NCI-H1436 treated with DMSO at 0.1 percent for 48 hours (cell line): ENCODE measurements at places on chromosomes 7 and 10.

DNA sequence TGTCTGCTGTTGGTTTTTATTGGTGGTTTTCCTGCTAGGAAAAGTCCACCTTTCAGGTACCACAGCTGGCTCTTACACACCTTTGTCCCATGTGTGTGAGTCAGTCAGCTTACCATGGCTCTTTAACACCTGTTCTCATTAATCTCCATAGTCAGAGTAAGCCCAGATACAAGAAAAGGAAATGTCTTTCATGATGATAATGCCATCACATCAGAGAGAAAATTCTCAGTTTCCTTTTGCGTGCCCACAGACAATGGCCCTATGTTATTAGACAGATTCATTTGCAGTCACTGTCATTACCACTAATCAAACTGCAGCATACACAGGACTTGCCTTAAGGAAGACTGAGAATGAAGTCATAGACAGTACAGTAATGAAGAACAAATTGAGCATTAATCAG lies 1583.6 kb upstream of the LRRTM3 start:
- DNase-seq, result no peak

DNA sequence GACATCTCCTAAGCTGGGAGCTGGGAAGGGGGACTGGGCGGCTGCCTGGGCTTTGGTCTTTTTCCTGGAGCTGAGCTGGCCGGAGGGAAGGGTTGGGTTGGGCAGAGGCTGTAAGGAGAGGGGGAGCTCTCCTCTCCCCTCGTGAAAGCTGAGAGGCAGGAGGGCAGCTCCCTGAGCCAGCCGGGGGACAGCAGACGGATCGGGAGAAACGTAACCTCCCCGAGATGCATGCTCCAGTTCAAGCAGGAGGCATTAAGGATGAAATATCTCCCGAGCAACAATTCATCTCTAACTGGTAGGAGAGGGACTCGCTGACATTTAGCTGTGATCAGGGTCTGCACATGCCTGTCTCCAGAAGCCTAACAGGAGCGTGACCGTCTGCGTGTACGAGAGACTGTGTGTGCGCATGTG lies 19.9 kb upstream of the LBX1 start:
- DNase-seq, result no peak

- no peak for DNase-seq
These were observed 183.5 kb upstream of the INHBA start for GRCh38 chr7:41886262-41886900.

GRCh38 chr7:2824026-2824677 lies 20.0 kb downstream of the GNA12 start:
- DNase-seq, result no peak

- no peak for DNase-seq
These were observed 91.6 kb upstream of the ODAD2 start for GRCh38 chr10:28090506-28090905.

GRCh38 chr10:31171402-31172083 lies 139.9 kb upstream of the ZNF438 start:
- no peak for DNase-seq

DNA sequence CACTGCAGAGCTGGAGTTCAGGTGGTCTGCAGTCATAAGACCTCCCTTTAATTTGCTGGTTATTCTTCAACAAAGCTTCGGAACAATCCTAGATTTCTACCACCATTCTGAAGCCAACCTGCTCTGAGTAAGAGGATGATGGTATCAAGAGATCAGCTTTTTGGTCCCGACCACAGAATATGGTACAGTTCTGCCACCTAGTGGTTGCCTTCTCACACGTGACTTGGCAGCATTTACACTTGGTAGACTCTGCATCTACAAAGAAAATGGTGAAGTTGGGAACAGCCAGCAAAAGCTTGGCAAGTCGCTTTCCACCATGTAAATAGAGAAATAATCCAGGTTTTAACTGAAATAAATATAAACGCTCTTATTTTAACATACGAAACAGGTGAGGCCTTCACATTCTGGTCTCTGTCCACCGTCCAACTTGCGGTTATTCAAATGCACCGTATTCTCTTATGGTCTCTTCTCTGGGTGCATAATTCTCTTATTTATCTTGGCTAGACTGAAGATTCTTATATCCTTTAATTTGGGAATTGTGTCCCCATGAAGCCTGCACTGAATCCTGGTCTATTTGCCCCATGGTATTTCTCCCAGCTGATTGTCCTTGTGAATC lies 173.9 kb upstream of the GRM3 start:
- DNase-seq, result peak; percentile 5

GRCh38 chr7:2554661-2555111 lies 638 bp downstream of the BRAT1 start:
- no peak for DNase-seq

DNA sequence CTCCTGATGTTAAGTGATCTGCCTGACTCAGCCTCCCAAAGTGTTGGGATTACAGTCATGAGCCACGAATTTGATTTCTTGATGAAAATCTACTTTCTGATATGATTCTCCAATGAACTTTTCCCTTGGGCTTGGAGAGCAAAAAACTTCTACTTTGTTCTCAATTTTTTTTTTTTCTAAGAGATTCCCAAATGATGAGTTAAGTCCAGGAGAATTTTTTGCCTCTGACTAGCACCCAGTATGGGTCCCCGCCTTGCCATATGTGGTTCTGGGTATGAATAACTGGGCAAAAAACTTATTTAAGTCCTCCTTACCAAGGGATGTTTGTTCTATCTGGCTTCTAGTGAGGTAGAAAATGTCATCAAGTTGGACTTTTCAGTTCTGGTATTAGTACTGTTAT lies 147.9 kb upstream of the LYZL1 start:
- DNase-seq, result no peak

DNA sequence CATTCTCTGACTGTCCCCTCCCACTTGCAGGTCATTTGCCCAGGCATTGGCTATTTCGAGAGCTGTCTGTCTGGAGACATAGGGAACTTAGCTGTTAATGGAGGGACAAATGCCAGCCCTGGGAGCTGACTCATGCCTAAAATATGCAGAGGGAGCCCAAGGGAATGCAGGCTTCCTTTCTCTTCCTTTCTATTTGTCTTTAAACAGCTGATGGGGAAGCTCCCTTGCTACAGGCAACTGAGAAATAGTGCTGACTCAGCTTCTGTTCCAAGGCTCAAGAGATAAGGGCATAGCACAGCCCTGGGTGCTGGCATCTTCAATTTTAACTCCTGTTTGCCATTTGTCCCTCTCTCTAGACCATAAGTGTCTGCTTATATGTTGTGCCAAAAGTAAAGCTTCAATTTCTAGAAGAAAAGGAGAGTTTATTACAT lies 82.7 kb upstream of the C1GALT1 start:
- DNase-seq, result no peak

DNA sequence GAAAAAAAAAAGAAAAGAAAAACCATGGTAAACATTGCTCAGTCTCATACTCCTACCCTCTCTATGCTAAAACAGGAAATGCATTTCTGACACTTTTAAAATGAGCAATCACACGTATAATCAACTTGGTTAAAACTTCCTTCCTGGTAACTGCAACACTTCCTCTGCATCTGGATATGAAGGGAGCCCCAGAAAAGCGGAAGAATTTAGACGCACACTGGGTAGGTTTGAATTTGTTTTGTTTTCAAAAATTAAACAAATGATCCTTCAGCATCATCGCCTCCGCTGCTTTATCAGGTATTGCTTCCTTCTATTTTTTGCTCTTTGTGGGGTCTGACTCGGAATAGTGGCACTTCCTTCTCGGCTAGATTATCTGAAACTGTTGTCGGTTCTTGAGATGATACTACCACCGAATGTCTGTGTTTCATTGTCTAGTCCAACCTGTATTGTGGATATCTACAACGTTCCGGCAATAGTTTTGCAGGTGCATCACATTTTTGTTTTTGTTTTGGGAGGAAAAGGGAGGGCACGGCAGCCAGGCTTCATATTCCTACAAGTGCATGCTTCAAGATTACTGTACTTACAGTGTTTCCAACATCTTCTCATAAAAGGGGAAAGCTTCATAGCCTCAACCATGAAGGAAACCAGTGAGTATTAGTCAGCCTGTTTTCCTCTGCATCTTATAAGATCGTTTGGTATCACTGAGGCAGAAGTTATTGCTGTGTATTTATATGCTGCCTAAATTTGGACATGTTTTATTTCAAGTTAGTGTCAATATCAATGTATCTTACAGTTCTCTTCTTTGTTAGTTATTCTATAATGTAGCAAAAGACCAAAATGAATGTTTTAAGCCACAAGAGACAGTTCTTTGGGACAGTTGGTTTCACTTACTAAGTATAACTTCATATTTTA lies at the start of gene PIK3CG:
Gene PIK3CG, plus strand, starts transcription at position 153 of the 912 bp plus-strand sequence. CDS start 2,280 bp downstream, outside the sequence.
- DNase-seq, result no peak

- DNase-seq, result no peak
These were observed 261.5 kb downstream of the CDK14 start for GRCh38 chr7:90857603-90858002.

GRCh38 chr7:127418459-127418858 lies 26.0 kb upstream of the ZNF800 start:
- DNase-seq, result no peak

GRCh38 chr7:44819292-44819691 lies 22.8 kb downstream of the PPIA start:
- no peak for DNase-seq

DNA sequence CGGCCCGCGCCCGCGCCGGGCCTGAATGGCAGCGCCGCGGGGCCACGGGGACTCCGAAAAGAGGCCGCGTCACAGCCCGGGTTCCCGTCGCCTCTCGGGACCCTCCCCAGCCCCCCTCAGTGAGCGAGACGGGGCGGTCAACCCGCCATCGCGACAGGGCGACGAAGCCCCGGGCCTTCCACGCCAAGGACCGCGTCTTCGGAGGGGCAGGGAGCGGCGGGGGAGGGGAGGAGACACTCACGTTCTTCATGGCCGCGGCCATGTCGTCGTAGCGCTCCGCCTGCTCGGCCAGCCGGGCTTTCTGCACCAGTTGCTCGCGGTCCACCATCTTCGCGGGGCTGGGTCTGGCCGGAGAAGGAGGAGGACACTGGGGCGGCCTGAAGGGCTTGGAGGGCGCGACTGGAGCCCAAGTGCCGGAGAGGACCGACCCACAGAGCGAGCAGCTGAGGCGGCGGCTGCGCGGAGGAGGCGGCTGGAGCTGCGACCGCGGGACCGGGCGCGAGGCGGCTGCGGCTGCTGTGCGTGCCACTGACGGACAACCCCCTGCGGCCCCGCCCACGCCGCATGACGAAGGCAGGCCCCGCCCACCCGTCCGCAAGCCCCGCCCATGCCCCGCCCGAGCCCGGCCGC lies at the start of gene YWHAG:
Gene YWHAG, minus strand, starts transcription at position 511 of the 630 bp plus-strand sequence. Its CDS starts 183 bp downstream, at position 328.
- no peak for DNase-seq

DNA sequence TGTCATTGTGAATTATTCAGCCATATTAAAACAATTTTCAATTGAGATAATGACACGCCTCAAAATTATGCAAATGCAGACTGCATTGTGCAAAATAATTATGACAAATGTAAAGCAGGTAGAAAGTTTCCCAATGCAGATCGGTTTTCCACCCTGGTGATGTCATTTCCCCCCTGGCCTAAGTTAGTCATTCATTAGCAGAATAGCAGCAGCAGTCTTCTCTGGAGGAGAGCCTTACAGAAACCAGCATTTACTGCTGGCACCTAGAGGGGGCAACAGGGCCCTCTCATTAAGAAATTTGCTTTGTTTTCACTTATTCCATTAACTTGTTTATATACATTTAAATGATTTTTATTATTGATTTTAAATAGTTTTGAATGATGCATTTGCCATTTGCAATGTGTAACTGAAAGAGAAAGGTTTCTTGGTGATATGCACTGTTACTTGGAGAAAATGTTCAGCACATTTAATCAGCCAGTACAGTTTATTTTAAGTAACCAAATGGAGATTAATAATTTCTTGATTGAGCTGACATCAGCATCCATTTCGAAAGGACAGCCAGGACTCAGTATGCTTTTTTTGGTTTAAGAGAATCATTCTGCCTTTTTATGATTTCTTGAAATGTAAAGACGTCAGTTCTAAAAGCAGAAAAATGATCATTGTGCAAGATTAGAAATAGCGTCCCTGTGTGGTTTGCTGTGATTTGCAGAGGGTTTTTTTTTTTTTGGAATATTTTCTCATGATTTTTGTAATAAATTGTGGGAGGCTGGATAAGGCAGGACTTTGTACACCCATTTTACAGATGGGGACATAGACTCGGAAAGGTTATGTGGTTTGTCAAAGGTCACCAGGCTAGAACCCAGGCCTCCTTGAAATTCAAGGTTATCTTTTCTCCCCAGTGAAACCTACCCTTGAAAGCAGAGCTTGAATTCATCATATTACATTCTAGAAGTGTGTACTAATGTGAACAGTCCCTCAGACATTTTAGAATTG lies 3.5 kb downstream of the ARID5B start:
- DNase-seq, result peak; percentile 49

DNA sequence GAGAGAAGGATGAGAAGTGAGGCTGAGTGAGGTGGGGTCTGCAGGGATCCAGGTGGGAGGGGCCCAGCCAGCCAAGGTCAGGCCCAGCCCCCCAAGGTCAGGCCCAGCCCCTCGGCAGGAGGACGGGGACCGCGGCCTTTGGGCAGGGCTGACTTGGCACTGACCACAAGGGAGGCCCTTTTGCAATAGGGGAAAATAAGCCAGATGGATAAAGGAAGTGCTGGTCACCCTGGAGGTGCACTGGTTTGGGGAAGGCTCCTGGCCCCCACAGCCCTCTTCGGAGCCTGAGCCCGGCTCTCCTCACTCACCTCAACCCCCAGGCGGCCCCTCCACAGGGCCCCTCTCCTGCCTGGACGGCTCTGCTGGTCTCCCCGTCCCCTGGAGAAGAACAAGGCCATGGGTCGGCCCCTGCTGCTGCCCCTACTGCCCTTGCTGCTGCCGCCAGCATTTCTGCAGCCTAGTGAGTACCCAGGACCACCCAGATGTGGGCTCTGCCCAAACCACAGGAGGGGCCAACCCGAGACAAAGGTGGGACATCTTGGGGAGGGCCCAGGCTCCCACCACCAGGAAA lies at the start of gene PILRA:
Gene PILRA, plus strand, starts transcription at position 227 of the 571 bp plus-strand sequence. Its CDS starts 170 bp downstream, at position 397.
- DNase-seq, result no peak

DNA sequence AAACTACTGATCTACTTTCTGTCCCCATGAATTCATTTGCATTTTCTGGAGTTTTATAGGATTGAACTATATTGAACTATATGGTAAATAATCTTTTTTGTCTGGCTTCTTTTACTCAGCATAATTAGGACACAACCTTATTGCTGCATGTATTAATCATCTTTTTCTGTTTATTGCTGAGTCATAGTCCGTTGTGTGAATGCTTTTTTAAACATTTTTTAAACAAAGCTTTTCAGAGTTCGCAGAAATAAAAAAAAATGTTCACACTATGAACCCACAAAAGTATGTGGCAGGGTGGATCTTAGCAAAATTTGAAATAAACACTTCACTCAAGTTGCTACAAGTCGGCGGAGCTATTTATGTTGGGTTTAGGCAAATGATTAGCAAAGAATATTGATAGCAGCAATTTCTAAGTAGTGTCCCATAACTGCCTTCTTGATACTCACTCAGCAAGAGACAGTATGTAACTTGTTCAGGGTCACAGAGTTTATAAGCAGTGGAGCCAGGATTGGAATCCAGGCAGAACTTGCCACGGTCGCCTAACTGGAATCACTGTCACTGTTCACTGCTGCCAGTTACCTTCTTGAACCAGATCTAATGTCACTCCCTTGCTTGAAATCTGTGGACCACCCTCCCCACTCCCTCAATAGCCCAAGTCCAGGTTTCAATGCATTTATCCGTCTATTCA lies 5.6 kb downstream of the CH25H start:
- DNase-seq, result no peak
